ENCODE measurements at places on chromosomes 7 and 10.

DNA sequence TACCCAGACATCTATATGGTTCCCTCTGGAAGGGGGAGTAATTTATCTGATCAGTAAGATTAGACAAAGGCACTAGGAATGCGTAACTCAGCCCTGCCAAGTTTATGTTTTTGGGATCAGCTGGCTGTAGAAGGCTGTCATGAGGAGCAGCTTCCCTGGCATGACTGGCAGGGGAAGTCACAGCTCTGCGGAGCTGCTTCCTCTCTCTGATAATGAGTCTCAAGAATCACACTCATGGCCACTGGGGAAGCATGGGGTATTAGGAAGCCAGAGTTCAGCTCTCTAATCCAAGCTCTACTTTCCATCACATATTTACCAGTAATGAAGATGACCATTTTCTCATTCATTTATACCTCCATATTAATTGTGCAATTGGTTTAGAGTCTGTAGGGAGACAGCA, 758.9 kb downstream of the GRM8 start:
- DNase-seq = no peak

GRCh38 chr7:12728192-12728538, 40.7 kb downstream of the ARL4A start:
- DNase-seq = no peak

DNA sequence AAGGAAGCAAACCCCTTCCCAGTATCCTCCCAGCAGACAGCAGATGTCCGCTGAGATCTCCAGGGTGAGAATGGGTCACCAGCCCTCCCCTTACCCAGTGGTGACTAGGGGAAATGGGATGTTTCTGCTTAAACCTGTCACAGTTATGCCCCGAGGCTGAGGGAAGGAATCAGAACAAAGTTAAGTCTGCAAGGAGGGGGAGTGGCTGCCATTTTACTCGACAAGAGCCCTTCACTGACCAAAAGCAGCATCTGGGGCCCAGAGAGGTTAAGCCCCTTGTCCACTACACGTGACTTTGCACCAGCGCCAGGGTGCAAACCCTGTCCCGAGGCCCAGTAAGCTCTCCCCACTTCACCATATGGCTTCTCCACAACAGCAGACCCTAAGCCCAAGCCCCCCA, 4.6 kb upstream of the NANOS1 start:
- no peak for DNase-seq

- no peak for DNase-seq
Measured at GRCh38 chr10:99708428-99709012, 23.4 kb downstream of the COX15 start.

DNA sequence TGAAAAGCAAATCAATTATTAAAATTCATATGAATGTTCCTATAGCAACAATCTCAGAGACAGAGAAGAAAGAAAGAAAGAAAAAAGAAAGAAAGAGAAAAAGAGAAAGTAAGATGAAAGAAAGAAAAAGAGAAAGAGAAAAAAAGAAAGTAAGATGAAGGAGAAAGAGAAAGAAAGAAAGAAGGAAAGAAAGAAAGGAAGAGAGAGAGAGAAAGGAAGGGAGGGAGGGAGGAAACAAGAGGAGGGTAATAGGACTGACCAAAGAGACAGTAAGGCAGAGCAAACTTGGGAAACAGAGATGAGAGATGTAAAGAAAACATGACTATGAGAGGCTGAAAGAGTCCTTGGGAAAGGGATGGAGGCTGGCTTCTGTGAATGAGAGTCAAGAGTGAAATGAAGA, 458.4 kb downstream of the SORCS1 start:
- DNase-seq = no peak

DNA sequence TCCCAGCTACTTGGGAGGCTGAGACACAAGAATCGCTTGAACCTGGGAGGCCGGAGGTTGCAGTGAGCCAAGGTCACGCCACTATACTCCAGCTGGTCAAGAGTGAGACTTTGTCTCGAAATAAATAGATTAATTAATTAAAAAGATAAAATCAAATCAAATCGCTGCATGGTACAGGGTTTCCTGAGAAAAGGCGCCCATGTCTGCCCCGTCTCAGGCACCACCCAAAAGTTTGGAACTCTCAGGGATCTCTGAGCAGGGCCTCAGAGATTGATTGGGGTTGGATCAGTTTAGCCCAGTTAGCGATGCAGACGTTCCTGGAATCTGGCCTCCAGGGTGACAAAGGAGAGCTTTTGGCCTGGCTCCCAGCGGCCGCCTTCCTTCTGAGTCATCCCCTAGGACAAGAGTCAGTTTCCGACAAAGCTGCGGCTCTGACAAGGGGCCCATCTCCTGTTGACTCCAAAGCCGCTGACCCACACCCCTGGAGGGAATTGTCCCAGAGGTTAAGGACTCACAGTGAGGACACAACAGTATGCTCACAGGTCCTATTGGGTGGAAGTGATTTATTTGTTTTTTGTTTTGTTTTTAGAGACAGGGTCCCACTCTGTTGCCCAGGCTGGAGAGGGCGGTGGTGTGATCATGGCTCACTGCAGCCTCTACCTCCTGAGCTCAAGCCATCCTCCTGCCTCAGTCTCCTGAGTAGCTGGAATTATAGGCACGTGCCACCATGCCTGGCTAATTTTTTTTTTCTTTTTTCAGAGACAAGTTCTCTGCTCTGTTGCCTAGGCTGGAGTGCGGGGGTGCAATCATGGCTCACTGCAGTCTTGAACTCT, 6.8 kb downstream of the ORAI2 start:
- no peak for DNase-seq

GRCh38 chr7:110693344-110693743, 397.6 kb upstream of the LRRN3 start:
- DNase-seq = no peak

DNA sequence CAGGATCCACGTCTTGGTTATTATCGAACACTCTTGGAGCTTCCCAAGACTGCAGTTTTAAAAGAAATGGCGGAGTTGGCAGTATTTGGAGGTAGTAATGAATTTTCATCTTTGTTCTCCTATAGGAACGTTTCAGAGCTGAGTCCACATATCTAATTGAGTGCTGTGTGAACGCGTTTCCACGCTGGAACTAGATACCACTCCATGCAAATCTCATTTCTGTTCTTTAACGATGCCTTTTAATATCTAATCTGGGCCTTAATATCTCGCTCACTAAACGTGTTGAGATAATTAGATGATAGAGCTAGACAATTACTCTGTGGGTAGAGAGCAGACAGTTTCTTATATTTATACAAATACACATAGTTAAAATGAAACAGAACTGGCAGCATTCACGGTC, 523.6 kb downstream of the DNAJB6 start:
- no peak for DNase-seq

- DNase-seq = no peak
Measured at GRCh38 chr10:77608281-77608680, 29.3 kb downstream of the KCNMA1 start.

DNA sequence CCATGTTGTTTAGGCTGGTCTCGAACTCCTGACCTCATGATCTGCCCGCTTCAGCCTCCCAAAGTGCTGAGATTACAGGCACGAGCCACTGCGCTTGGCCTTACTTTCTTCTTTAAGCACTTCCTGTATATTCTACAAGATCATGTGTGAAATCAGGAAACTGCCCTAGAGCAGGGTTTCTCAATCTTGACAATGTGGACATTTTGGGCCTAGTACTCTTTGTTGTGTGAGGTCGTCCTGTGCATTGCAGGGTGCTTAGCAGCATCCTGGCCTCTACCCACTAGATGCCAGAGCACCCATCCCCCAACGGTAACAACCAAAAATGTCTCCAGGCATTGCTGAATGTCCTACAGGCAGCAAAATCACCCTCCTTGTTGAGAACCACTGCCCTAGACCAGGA, 24.7 kb downstream of the RRP12 start:
- DNase-seq = no peak

DNA sequence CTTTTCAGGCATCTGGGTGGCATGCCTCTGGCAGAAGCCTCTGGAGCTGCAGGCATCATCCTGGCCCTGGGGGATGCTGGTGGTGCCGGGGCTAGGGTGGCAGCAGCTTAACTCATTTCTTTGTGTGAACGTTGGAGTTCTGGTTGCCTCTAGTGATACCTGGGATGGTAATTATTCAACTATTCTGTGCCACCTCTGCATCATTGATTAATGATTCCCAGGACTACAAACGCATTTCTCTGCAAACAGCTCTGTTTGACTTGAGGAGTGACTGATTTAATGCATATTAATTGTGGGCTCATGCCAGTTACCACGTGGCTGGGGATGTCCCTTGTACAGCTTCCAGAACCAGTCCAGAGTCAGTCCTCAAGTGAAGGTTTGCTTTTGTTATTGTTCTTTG, 55.9 kb downstream of the LRRC18 start:
- no peak for DNase-seq

DNA sequence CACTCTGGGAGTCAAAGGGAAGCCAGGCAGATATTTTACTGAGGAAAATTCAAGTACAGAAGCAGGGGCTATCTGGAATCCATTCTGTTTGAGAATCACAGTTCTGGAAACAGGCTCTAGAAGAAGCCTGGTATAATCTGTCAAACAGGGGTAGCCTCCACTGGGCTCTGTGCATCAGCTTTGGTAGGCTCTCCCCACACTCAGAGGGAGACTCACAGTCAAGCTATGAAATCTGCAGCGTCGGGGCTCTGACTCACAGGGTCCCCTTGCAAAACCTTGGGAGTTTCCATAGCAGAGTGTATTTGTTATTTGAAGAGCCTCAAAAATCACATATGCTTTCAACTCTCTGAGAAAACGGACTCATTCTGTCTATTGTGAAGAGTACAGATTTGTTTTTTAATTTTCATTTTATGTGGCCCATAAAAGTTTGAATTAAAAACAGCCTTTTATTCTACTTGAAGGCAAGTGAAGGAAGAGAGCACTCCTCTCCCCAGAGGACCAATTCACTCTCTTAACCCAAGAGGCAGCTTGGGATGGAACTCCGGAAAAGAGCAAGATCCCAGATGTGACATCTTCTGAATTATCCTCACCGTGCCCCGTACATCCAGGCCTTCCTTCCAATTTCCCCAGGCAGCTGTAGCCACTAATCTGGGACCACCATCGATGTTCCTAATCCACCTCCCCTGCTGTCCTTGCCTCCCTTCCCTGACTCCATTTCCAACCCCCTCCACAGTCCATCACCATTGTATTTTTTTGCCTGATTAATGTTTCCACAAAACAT, 590.9 kb upstream of the MGMT start:
- DNase-seq = no peak

DNA sequence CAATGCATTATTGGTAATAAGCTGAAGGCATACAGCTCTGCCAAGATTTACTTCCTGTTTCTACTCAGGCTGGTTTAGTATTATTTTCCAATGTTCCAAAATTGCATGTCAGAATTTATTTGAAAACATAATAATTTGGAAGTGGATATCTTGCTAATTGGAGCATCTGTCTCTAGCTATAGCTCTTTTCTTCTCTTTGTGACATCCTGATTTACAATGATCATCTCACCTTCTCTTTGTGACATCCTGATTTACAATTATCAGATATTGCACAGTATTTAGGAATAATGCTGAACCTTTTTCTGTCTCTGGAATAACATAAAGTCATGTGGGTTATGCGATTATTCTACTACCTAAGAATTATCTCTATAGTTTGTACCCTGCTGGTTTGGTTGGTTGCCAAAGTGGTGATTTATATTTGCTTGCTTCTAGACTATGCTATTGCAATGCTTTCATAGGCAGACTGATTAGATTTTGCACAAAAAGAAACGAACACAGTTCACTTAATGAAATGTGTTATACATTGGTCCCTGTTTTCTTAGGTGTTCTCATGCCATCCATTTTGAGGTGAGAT, 44.3 kb upstream of the CABCOCO1 start:
- no peak for DNase-seq

DNA sequence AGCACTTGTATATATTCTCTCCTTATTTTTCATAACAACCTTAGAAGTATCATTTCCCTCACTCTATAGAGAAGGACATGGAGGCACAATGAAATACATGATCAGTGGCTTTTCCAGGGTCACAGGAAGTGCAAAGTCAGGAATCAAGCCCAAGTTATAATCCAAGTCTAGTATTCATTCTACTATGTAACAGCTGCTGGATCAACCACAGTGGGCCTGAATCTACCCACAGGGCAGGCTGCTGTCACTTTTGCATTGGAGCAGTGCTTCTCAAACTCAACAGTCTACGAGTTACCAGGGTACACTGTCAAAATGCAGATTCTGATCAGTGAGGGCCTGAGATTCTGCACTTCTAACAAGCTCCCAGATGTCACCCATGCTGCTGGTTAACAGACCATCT, 18.3 kb downstream of the ZDHHC16 start:
- no peak for DNase-seq

- no peak for DNase-seq
Measured at GRCh38 chr7:154857728-154858681, 144.9 kb downstream of the PAXIP1 start.

- DNase-seq = no peak
Measured at GRCh38 chr7:127437241-127437640, 44.7 kb upstream of the ZNF800 start.

- DNase-seq = no peak
Measured at GRCh38 chr10:8051851-8052257, 2.6 kb upstream of the GATA3 start.

DNA sequence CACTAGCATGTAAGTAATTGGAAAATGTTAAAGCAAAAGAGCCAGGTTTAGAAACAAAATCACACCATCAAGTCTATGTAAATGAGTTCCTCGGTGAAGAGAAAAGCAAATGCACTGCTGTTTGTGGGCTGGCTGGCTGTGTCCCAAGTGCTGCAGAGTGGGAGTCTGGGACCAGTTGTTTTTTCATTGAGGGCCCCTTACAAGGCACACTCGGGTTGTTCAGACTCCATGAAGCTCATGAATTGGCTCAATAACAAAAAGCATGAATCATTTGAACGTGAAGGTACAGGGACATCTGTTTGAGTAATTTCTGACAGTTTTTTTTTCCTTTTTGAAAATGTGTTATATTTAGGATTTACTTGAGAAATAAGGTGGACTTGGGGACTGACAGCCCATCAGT, 28.0 kb downstream of the GRK5 start:
- no peak for DNase-seq

- peak; percentile 48 for DNase-seq
Measured at GRCh38 chr10:75187961-75188426, 22.6 kb upstream of the VDAC2 start.

DNA sequence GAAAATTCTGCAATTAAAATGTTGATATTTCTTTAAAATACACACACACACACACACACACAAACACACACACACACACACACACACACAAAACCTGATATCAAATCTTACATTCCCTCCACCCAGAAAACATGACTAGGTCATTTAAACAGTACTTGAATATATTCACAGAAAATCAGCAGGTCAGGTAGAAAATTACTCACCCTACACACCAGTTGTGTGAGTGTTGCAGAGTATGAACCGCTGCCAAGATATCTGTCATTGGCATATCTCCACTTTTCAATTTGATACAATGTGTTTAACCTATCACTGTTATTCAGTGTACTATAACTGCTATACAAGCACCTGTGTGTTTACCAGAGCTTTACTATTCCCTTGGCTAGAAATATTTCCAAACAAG, 283.6 kb upstream of the LRRTM3 start:
- no peak for DNase-seq

GRCh38 chr7:122532406-122533269, 166.3 kb downstream of the RNF133 start:
- peak; percentile 9 for DNase-seq

GRCh38 chr7:95335093-95335492, 10.8 kb upstream of the PON1 start:
- DNase-seq = no peak

GRCh38 chr7:568031-568951, 48.6 kb upstream of the PDGFA start:
- no peak for DNase-seq

All from frontal cortex (tissue), 4 donors.